OCI-M1 (cell line): ENCODE measurements at places on chromosomes 12 and 14.

- no peak for DNase-seq
Measured at GRCh38 chr12:7032990-7033389, 14.7 kb upstream of the LPCAT3 start.

DNA sequence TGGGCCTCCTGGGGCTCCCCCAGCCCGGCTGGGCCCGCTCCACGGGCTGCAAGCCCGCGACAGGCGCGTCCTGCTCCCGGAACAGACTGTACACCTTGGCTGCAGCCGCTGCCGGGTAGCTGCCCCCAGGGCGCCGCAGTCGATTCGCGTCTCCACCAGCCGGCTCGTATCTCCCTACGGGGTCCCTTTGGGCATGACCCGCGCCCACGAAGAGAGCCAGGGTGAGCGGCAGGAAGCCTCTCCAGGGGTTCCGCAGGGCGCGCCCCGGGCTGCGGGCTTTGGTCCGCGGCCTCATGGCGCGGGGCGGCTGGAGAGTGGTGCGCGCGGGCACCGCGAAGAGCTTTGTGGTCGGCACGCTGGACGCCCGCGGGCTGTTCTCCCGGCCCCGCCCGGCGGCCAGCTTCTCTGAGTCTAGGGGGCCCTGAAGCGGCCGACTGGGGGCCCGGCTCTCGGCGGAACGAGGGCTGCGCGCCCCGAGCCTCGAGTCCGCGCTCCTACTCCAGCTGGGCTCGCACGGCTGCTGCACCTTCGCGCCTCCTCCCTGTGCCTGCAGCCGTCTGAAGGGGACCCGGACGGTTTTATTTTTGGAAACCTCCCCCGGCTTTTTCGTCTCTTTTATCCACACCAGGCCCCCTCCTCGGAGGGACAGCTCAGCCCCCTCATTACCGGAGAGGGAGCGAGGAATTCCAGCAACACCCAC, at the start of gene LTBP2:
Gene LTBP2, minus strand, starts transcription at position 588 of the 700 bp plus-strand sequence. Its CDS starts 293 bp downstream, at position 295.
- DNase-seq = no peak

DNA sequence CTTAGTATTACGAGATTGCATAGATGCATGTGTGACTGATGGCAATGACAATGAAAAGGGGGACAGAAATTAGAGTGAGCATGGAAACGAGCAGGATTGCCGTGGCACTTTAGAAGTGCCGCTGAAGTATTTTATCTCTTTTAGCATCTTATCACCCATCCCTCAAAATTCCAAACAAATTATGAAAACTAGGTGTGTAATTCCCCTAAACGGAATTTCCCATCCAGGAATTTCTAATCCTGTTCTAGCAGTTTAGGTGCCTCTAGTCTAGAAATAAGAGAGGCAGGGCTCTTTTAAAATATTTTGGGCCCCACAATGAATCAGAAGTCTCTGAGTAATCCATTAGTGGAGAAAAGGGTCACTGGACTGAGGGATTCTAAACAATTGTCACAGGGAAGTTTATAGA, 947 bp downstream of the TMEM52B start:
- DNase-seq = no peak

DNA sequence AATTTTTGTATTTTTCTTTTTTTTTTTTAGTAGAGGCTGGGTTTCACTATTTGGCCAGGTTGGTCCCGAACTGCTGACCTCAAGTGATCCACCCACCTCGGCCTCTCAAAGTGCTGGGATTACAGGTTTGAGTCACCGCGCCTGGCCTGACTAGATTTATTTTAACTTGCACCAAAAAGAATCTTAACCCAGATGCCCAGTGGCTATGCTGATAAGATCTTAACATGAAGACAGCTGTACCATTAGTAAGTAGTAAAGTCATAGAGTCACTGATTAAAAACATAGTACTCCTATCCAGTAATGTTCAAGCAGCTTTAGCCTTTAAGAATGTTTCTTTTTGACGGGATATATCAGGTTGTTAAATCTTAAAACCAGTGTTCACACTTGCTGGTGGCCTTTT, 1061.8 kb upstream of the FLRT2 start:
- no peak for DNase-seq

- DNase-seq = no peak
Measured at GRCh38 chr14:41806366-41806975, 199.8 kb downstream of the LRFN5 start.

DNA sequence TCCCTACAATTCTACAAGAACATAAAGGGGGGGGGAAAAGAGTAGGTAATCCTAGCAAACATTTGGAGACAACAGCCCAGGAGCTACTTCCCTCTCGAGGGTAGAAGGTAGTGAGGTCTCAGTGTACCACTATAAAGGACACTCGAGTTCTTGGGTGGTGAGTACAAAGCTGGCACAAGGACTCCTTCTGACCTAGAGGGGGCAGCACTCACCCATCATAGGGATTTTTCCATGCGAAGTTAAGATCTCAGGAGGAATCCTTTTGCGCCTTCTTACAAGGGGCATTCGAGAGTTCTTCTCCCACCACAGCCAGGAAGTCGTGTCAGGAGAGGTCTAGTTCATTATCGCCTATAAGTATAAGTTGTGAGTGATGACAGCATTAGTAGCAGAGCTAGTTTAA, 200.2 kb upstream of the RBM19 start:
- DNase-seq = peak; percentile 12

DNA sequence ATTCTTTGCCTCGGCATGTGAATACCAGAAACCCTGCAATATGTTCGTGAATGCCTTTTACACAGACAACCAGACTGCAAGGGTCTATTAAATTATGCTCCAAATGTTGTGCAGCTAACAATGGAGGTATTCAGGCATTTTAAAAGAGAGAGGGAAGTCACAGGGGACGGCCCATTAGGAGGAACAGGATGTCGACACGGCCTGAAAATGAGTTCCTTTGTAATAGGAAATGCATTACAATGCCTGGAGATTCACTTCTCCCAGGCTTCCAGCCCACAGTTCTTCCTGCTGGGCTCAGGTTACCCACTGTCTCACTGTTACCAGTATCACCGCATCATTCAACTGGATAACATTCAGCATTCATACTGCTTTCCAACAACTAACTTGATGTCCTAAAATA, 2.5 kb downstream of the DUSP6 start:
- peak; percentile 16 for DNase-seq

GRCh38 chr14:64804754-64805260, 74.9 kb downstream of the SPTB start:
- DNase-seq = no peak

DNA sequence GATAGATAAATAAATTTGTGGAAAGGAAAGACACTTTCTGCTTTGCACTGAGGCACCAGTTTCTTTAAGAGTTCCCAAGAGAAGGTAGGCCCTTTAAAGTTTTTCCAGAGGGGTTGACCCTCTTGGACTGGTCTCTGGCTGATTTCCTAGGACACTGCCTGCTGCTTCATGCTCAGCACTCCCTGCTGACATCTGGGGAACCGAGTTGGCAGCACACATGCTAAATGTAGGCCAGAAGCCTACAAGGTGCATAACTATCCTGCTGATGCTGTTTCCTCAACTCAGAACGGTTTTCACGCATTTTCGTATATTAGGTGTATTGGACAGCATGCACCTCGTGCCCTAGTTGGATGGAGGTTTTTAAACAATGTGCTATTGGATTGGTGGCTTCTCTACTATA, 887.2 kb upstream of the SEL1L start:
- DNase-seq = no peak

DNA sequence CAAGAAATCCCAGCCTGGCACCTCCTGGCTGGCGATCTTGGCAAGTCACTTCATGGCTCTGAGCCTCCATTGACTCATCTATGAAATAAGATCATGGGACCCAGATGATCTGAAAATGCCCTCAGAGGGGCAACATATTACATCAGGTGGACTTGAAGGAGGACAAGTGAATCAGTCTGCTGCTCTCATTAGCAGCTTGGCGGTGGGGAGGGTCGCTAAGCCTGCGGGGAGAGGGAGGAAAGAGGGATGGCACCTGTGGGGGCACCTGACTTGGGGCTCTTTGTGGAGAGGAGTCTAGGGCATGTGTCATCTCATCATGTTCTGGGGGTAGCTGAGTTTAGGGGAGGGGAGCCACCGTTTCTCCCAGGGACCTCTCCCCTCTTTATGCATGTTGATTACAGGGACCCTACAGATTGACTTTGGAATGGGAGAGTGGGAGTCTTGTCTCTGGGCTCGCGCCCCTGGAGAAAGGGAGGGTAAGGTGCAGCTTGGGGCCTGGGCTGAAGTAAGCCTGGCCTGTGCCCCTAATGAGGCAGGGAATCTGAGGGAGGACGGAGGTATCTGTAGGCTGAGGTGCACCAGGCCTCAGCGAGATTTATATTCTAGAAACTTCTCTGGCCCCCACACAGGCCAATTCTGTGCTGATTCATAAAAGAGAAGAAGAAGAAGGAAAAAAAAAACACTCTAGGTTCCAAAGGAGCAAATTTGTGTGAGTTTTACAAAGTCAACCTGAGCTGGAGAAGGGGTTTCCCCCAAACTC, 29.3 kb upstream of the BATF start:
- no peak for DNase-seq

DNA sequence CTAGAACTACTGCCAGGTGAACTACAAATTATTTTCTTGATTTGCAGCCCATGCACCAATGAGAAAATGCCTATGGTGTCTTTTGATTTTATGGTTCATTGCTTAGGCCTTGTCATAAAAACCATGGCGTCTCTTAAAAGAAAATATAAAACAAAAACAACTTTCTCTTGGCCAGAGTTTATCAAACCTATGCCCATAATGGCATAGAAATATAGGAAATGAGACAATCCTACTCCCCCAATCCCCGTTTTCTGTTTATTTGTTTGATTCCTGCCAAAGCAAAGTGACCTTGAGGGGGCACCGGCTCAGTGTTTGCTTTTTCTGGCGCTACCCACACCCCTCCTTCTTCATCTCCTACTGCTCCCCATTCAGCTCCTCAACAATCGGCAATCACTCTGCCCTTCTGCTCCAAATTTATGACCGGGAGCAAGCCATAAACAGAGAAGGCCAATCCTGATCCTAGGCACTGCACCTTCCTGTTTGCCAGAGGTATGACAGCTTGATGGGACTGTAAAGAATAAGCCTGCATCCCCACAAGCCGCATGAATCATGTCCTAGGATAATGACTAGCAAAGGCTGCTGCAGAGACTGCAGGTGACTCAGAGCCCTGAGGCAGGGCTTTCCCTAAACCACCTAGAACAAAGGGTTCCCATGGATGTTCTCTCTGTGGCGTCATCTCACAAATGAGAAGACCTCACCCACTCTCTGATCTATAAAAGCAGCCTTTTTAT, 874.9 kb downstream of the NRXN3 start:
- DNase-seq = no peak

DNA sequence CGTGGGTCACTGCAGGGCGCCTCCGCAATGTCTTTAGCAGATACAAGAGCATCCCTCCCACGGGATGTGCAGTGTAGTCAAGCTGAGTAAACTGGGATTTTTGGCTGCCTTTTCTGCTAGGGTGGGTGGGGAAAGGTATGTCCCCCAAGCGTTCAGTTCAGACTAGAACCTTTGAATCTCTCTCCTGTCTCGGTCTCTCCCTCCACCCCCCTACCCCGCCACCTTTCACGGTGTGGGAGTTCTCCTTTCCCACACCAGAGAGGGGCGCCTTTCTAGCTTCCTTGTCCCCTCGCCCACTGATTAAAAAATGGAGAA, 525 bp upstream of the FAR2 start:
- no peak for DNase-seq

- DNase-seq = no peak
Measured at GRCh38 chr14:95311752-95312151, 8.0 kb downstream of the CLMN start.
